Colonic mucosa (tissue), 4 donors: ENCODE measurements at places on chromosomes 11 and 22. TPM values are rescaled to one million over a fixed set of nuclear protein-coding genes. Genes with fewer than 3 reads are reported as not detected.

GRCh38 chr22:49962751-49963646 lies 2.4 kb downstream of the PIM3 start:
- H3K4me3 ChIP-seq: peak overlapping the region; percentile 99
- peak; percentile 39 for DNase-seq
- peaks cover 26% of the 10 kb centered on the region for H3K4me1 ChIP-seq
- peak overlapping the region; percentile 96 for H3K27ac ChIP-seq

DRICH1 gene
- 0.35 TPM for total RNA-seq

UBQLNL gene
- not detected for total RNA-seq

GRCh38 chr11:122696662-122697061 lies 41.1 kb downstream of the UBASH3B start:
- no peak for DNase-seq
- no peaks in the 10 kb centered on the region for H3K27me3 ChIP-seq
- H3K4me3 ChIP-seq: no peak overlapping the region
- no peak overlapping the region for H3K27ac ChIP-seq
- H3K4me1 ChIP-seq: no peaks in the 10 kb centered on the region
- no peaks in the 10 kb centered on the region for H3K36me3 ChIP-seq

PARVG gene
- 2.4 TPM for total RNA-seq

APOBEC3A gene
- 1.4 TPM for total RNA-seq

HMOX1 gene
- total RNA-seq: 50.3 TPM

GRCh38 chr22:44594951-44595350 lies 96.9 kb upstream of the RTL6 start:
- no peaks in the 10 kb centered on the region for H3K4me1 ChIP-seq
- peaks cover 3% of the 10 kb centered on the region for H3K27me3 ChIP-seq
- no peak overlapping the region for H3K27ac ChIP-seq
- no peaks in the 10 kb centered on the region for H3K36me3 ChIP-seq
- H3K4me3 ChIP-seq: no peak overlapping the region
- no peak for DNase-seq

- peak; percentile 30 for DNase-seq
- no peaks in the 10 kb centered on the region for H3K36me3 ChIP-seq
- H3K4me3 ChIP-seq: no peak overlapping the region
- H3K4me1 ChIP-seq: no peaks in the 10 kb centered on the region
- peaks cover 20% of the 10 kb centered on the region for H3K27me3 ChIP-seq
These were observed 24.9 kb downstream of the CDKN1C start for GRCh38 chr11:2860636-2861035.

DNA sequence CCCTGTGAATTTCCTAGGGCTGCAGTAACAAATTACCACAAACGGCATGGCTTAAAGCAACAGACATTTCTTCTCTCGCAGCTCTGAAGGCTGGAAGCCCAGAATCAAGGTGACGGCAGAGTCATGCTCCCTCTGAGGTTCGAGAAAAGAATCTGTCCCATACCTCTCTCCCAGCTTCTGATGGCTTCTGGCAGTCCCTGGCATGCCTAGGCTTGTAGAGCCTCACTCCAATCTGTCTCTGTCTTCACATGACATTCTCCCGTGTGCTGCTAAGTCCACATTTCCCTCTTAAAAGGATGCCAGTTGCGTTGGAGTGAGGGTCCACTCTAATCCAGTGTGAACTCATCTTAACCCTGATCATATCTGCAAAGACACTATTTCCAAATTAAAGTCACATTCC lies 116.2 kb downstream of the NECTIN1 start:
- no peak overlapping the region for H3K4me3 ChIP-seq
- H3K27me3 ChIP-seq: no peaks in the 10 kb centered on the region
- H3K4me1 ChIP-seq: no peaks in the 10 kb centered on the region

DNA sequence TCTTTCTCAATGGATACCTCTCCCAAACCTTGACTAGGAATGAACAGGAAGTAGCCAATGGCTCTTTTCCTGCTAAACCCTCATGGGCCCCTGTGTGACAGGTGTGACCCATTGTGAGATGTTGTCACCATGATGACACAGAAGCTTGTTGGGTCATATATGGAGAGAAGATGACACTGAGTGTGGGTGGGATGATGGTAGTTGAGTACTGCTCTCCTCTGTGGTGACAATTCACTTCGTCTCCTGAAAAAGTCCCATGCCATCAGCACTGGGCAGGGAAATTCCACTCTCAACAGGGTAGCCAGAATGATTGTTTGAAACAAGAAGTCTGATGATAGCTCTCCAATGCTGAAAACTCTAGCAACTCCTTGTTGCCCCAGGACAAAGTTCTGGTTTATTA lies 94.0 kb upstream of the SEZ6L start:
- no peaks in the 10 kb centered on the region for H3K4me1 ChIP-seq
- H3K27me3 ChIP-seq: no peaks in the 10 kb centered on the region
- no peak overlapping the region for H3K27ac ChIP-seq
- no peak overlapping the region for H3K4me3 ChIP-seq
- H3K36me3 ChIP-seq: no peaks in the 10 kb centered on the region
- no peak for DNase-seq

GRCh38 chr11:89381094-89381493 lies 110.1 kb downstream of the NOX4 start:
- no peak overlapping the region for H3K4me3 ChIP-seq
- no peaks in the 10 kb centered on the region for H3K27me3 ChIP-seq
- DNase-seq: no peak
- no peaks in the 10 kb centered on the region for H3K36me3 ChIP-seq

OR5B21 gene
- not detected for total RNA-seq

LRP4 gene
- 23.6 TPM for total RNA-seq

HORMAD2 gene
- not detected for total RNA-seq

GRCh38 chr22:33034753-33035152 lies 23.4 kb downstream of the SYN3 start:
- no peak for DNase-seq
- no peaks in the 10 kb centered on the region for H3K36me3 ChIP-seq
- no peak overlapping the region for H3K27ac ChIP-seq
- no peaks in the 10 kb centered on the region for H3K27me3 ChIP-seq
- no peak overlapping the region for H3K4me3 ChIP-seq

DNA sequence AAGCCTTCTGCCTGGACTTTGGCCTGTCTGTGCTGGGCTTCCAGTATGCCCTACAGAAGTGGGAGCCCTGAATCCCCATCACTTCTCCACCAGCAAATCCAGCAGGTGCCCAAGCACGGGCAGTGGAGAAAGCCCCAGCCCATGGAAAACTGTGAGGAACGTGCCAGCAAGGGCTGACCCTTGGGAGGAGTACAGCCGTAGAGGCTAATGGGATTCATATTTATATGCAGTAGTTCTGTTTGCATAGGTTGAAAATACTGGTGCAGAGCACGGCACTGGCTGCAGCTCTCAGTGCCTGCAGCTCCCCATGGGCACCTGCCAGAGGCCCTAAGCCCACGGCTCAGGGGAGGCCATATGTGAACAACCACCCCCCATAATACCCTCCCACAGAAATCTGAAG lies 10.1 kb downstream of the NAGA start:
- no peak overlapping the region for H3K4me3 ChIP-seq
- peak; percentile 12 for DNase-seq
- peaks cover 12% of the 10 kb centered on the region for H3K36me3 ChIP-seq
- H3K4me1 ChIP-seq: no peaks in the 10 kb centered on the region
